Lower leg skin (tissue), 4 donors: ENCODE measurements at places on chromosomes 2 and 18.
A peak's percentile ranks its signal among the peaks of the same experiment; 100 is the strongest.

DNA sequence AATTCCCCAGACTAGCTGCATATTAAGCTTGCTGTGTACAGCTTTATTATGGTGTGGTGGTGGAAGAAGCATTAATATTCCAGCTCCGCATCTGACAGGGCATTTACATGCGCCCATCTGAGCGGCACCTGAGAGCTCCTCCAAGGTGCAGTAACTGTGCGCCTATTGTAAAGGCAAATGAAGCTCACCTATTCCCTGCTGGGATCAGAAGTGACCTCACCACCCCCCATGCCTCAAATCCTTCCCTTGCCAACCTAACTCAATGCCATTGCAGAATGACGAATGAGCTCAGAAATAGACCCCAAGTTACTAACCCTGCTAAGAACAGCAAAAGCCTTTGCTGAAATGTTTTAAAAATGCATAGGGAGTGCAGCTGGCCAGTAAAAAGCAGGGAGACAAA lies 14.3 kb downstream of the BCL11A start:
- no peak for DNase-seq

DNA sequence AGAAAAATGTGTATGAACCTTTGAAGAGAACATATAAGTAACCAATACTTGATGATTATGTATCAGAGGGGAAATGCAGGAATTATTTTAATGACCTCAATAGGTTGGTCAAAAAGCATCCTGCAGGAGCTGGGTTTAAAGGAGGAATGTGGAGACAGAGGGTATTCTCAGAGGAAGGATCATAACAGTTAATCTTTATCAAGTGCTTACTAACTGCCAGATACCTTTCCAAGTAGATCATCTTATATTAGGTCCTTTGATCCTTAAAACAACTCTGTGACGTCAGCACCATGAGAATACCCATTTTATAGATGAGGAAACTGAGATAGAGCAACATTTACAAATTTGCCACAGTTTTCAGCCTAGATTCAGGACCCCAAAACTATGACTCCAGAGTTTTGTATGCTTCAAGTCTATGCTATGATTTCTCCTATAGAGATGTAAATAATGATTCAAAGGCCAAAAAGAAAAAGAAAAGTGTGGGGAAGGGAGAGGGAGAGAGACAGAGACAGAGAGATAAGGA lies 3.0 kb downstream of the RFTN2 start:
- DNase-seq: no peak

- no peak for DNase-seq
Measured at GRCh38 chr2:157339965-157340655, 14.5 kb upstream of the ERMN start.

- DNase-seq: no peak
Measured at GRCh38 chr2:37389989-37390765, 45.7 kb downstream of the QPCT start.

- no peak for DNase-seq
Measured at GRCh38 chr18:11411048-11411447, 198.3 kb upstream of the SLC35G4 start.

- peak; percentile 88 for DNase-seq
Measured at GRCh38 chr2:133674433-133675331, 106.4 kb upstream of the NCKAP5 start.

DNA sequence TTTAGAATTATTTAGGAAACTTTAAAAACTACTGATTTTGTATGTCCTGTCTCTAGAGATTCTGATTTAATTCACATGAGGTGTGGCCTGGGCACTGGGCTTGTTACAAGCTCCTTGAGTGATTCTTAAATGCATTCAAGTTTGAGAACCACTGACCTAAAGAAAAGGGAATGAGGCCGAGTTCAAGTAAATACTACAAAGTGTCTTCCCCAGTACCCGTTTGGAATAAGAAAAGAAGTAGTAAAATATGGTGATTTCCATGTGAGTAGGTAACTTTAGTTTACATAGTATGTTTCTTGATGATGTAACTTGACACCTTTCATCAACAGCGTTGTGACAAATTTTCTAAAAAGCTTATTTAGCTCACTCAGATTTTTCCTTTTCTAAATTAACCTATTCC lies 1022.9 kb upstream of the NRXN1 start:
- no peak for DNase-seq

- DNase-seq: no peak
Measured at GRCh38 chr2:121049131-121049530, 235.9 kb downstream of the TFCP2L1 start.

GRCh38 chr18:57621246-57621604 lies 411 bp downstream of the NARS1 start:
- DNase-seq: peak; percentile 86

DNA sequence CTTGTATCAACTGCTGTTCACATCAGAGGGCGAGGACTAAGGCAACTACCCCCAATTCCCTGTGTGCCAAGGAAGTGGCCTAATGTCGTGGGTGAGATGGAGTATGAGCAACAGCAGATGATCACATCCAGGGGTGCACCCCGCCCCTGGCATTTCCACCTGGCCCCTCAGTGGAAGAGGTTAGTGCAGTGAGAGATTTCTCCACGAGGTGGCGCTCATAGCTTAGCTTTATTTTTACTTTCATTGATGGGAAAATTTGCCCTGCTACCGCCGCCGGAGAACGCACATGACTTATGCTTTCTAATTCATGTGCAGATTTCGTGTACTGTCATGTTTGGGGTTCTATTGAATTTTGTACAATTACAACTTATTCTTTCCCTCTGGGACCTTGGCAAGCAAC lies 470.6 kb upstream of the MEX3C start:
- DNase-seq: no peak

DNA sequence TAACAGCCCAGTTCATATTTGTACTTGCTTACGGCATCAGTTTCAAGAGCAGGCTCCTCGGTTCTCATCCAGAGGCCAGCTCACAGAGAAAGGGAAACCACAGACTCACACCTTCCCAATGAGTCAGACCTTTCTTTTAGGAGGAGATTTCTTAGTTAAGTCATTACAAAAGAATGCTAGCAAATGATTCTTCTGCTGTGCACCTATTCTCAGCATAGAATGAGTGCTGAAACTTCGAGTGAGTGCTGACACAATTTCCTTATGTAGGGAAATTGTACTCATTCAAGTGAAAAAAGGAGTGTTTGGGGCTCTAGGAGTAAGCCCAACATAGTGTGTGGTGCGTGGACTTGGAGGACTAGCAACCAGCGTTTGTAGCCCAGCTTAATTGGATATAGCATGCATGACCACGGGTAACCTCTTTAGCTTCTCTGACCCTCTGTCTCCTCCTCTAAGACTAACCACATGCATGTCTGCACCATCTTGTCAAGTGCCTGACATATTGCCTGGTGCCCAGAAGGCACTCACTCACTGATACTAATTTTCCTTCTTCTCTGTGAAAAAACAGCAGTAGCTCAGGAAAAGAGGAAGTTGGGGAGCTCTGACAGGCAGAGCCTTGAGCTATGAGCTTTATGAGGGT lies 87.0 kb downstream of the ALPK2 start:
- no peak for DNase-seq

DNA sequence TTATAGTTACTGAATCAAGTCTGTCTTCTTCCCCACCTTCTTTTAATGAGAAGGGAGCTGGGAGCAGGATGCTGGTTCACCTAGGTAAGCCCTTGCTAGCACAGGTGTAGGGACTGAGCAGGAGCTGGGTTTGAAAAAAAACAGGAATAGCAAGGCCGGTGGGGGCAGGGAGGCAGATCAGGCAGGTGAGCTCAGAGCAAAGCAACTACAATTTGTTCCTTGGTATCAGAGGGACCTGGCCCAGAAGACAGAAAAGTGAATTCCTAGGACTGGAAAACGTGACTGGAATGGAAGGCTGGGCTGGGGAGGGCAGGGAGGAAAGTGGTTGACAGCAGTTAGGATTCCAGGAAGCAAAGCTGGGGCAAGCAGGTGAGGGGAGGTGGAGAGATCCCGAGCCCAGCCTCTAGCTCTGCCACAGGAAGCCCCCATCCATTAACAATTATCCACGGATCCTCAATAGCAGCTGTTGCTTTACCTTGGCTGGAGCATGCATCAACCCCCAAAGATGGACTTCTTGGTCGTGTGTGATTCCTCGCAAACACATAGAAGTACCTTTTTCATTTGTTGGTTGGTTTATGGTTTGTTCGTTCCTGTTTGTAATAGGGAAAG lies 118.4 kb downstream of the LNPK start:
- DNase-seq: no peak

- DNase-seq: no peak
Measured at GRCh38 chr18:43515481-43515880, 238.2 kb upstream of the SYT4 start.

DNA sequence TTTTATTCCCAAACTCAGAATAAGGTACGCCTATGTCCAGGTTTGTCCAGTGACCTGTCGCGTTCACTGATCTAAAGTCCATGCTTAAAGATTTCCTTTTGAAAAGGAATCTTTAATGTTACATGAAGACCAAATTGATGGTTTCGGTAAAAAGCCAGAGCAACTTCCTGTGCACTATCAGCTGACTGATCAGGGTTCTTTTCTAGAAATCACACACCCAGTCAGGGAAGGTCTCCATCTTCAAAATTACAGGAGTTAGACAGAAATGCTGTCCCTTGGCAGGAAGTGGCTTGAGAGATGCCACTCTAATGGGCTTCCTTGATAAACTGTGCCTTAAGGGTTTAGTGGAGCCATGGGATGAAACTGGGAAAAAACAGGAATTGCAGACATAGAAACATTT lies 14.7 kb upstream of the ARHGAP25 start:
- no peak for DNase-seq
